NCI-H774 (cell line): ENCODE measurements at places on chromosomes 4 and X.
A peak's percentile ranks its signal among the peaks of the same experiment; 100 is the strongest.

DNA sequence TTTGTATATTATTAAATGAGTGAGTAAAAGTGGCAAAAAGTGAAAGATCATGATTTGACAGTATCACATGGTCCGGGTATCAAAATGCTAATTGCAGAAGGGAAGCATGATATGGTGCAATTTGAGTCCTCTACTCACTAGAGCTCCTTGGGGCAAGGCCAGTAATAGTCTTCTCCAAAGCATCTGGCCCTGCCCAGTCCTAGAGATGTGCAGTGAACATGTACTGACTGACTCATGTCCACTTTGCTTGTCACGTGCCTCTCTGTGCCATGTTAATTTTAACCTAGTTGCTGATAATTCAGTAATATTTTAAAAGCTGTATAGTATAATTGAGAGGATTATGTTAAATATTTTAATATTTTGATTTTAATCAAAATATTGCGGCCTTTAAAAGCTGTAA is 54.6 kb upstream of the TENM3 start:
- no peak for DNase-seq

DNA sequence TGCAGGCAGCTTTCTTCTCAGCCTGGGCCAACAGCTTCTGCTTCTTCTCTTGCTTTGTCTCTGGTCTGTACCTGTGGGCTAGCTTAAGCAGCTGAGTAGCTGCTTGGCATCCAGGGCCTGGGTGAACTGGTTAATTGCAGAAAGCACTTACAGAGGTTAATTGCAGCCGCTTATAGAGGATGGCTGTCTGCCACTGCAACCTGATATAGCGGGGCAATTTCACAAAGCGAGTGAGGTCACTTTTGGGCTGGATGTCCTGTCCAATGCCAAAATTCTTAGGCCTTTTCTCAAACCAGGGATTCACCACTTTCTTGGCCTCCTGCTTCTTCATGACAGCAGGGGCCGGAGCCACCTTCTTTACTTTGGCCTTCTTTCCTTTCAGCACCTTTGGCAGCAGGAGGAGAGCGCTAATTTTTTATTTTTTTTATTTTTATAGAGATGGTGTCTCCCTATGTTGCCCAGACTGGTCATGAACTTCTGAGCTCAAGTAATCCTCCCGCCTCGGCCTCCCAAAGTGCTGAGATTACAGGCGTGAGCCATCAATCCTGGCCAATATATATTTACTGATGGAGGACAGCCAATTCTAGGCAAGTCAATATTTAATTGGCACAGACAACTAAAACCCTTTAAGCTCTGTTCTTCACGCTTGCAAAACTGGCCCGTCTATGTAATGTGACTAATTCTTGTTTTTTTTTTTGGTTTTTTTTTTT is 61.0 kb downstream of the ENOPH1 start:
- DNase-seq = peak; percentile 46

DNA sequence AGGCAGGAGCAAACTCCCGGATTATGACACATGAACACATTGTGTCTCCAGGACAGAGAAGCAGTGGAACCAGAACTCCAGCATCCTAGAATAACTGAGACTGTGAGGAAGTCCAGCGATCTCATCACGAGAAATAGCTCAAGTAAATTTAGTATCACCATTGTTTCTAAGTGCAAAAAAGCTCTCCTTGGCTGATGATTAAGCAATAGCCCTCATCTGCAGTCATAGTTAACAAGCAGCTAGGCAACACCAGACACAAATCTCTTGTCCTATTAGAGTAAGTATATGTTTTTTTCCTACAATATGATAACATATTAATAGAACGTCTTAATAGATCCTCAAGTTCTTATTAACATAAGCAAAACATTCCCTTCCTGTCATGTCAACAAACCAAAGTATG is 2.4 kb upstream of the CFAP299 start:
- DNase-seq = no peak

DNA sequence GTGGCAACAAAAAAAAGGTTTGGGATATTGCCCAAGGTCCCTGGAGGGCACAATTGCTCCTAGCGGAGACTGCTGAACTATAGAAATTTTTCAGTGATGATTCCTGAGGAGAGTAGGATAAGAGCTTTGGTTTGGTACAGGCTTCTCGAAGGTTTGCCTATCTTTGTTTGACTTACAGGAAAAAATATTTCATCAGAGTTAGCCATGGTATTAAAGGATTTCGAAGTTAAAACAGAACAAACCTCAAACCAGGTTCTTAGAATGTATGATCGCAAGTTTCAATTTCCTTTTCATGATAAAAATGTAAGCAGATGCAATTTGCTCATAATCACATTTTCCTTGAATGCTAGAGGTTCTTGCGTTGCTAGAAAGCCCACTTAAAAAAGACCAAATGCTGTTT is 1.7 kb downstream of the EGFL6 start:
- no peak for DNase-seq

DNA sequence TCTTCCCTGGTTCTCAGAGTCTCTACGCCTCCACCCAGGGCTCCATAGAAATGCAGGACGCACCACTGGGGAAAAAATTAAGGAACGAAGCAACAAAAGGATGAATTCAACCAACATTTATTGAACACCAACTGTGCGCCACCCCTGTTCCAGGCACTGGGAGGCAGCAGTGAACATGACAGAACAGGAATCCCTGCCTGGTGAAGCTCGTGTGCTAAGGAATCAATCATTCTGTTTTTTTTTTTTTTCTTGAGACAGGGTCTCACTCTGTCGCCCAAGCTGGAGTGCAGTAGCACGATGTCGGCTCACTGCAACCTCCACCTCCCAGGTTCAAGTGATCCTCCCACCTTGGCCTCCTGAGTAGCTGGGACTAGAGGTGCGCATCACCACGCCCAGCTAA is 1.9 kb upstream of the FTSJ1 start:
- DNase-seq = no peak

DNA sequence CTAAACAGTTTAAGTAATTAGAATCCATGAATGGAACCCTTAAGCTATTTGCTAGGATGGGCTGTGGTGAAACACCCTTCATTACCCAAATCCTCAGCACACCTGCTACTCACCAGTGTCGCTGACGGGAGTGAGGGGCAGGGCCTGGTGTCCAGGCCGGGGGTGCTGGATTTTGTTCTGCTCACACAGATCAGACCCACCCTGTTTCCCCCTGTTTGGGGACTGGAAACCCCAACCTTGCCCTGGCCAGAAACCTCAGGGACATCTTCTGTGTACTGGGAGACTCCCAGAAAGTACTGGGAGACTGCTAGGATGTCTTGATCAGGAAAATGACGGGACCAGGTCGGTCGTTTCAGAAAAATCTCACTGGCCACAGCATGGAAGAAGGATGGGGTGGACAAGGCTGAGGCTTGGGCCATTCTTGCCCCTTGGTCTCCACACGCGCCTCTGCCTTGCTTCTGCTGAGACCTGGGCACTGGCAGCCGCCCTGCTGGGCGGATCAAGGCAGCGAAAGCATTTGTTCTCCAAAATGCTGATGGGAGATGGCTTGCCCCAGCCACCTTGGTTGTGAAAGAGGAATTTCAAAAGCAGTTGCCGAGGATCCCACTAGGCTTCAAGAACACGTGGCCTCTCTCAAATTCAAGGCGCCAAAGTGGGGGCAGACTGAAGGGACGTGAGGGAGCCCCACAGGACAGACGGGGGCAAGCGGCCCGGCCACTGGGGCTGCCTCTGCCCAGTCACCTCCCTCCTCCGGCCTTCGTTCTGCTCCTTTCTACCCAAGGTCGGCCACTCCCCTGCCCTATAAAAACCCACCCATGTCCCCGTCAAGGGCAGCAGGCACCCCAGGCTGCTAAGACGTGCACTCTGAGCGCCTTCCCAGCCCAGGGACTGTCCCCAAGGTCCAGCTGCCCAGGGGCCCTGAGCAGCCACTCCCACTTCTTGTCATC is 23.5 kb upstream of the PDE6B start:
- no peak for DNase-seq

DNA sequence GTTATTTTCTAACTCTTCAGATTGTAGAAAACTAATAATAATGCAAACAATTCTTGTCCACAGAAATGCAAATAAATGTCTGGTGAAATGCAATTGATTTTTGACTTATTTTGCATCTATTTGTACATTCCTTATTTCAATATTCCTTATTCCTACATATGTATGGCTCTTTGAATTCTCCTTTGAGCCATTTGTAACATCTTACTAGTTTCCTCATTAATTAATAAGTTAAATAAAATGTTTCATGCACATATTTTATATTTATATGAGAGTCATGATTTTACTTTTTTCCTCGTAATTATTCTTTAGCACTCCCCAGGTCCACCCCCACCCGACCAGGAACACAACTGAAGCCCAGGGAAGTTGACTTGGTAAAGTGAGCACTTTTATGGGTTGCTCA is 2.7 kb upstream of the FTHL17 start:
- no peak for DNase-seq

GRCh38 chr4:37422638-37423037 is 178.1 kb downstream of the NWD2 start:
- no peak for DNase-seq

- DNase-seq = no peak
Observed at GRCh38 chrX:101108284-101108683, 10.3 kb downstream of the CENPI start.

- DNase-seq = no peak
Observed at GRCh38 chr4:141541851-141542250, 94.5 kb upstream of the IL15 start.

DNA sequence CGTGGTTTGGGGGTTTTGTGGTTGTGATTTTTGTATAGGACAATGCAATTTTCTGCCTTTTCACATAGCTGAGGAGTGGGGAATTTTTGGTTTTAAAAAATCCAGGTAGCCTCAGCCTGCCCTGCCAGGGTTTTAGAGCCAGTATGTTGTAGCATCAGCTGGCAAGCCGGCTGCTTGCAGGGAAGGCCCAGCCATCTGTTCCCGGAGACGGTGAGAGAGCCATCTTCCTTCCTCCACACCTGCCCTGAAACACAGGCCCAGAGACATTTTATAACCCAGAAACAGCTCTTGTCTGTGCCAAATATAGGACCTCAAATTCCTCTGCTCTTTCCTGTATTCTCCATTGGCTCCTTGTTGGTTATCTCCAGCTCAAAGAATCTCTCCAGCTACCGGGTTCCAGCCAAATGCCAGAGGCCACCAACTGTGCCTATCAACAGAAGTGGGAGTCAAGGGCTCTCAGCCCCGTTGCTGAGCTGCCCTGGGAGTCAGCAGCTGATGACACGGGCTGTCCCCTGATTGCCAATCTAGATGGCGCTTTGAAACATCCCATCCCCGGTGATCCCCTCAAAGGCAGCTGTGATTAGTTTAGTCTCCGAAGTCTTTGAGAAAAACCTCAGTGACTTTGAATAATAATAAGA is 595.2 kb downstream of the MID1IP1 start:
- peak; percentile 15 for DNase-seq

- DNase-seq = no peak
Observed at GRCh38 chr4:44914748-44915147, 188.4 kb upstream of the GNPDA2 start.

DNA sequence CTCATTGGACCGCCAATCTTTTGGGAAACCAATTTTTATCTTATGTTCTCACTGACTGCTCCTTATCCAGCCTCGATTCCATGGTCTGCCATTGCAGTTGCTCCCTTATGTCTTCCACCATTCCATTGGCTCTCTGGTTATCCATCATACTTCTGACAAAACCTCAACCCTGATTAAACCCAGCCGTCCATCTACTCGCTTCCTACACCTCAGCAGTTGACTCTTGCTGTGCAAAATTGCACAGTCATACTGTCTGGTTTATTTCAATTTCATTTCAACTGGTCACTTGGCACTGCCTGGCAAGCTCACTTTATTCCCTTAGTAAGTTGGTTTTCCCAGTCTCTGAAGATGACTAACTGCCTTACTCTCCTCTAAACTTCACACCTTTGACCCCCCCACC is 26.2 kb downstream of the ARL9 start:
- no peak for DNase-seq

DNA sequence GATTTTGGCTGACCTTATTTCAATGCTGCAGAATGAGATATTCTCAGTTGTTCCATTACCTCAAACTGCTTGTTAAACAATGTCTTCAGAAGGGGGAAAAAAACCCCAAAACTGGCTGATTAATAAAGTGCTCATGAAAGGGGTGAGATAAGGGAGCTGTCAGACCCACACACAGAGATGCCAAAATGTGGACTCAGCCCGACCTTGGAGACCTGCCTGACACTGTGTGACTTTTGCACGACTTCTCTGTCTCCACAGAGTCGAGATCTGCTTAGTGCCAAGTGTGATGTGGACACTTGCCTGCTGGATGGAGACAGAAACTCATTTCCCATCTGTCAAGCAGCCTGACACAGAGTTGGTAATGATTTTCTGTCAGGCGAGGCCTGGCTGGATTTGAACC is 31.5 kb downstream of the REELD1 start:
- DNase-seq = no peak

GRCh38 chr4:8135666-8136065 is 22.9 kb downstream of the ABLIM2 start:
- no peak for DNase-seq

- no peak for DNase-seq
Observed at GRCh38 chrX:47316276-47317025, 53.9 kb upstream of the ZNF157 start.

- no peak for DNase-seq
Observed at GRCh38 chrX:123036401-123036800, 147.7 kb upstream of the GRIA3 start.

DNA sequence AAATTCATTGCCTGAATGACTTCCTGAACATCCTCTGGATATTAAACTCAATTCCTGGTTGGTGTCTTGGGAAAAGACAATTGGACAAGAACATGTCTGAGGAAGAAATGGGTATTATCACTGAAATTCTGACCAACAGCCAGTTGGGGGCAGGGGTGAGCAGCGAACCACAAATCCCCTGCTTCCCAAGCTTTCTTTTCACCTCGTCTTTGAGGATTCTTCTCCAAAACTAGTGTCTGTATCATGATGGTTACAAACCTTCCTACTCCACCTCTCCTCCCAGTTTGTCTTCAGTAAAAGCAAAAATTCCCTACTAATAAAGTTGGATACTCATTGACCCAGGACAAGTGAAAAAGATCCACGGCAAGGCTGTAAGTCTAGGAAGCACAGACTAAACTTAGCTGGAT is 48.3 kb upstream of the WDR1 start:
- DNase-seq = no peak

- no peak for DNase-seq
Observed at GRCh38 chrX:20217271-20217670, 49.4 kb downstream of the RPS6KA3 start.
